Activated naive CD4-positive, alpha-beta T cell treated with anti-CD3 and anti-CD28 coated beads, Interleukin-2, amount 50 U/mL, for 72 hours (primary cell): ENCODE measurements at places on chromosomes 13 and 19.

DNA sequence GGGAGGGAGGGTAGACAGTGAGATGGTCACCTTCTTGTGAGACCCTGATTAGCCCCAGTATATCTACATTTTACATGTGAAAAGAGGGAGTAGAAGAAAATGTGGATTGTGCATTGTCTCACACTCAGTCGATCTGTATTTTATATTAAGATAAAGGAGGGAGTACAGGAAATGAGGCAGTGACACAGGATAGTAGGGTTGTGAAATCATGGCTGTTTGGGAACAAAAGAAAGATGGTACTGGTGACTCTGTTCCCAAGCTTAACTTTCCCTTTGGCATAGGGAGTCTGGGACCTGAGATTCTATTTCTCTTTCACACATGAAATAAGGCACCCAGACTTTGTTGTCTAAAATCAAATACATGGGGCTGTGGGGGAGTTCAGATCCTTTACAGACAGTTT is 194.7 kb downstream of the ABCC4 start:
- no peak for DNase-seq

DNA sequence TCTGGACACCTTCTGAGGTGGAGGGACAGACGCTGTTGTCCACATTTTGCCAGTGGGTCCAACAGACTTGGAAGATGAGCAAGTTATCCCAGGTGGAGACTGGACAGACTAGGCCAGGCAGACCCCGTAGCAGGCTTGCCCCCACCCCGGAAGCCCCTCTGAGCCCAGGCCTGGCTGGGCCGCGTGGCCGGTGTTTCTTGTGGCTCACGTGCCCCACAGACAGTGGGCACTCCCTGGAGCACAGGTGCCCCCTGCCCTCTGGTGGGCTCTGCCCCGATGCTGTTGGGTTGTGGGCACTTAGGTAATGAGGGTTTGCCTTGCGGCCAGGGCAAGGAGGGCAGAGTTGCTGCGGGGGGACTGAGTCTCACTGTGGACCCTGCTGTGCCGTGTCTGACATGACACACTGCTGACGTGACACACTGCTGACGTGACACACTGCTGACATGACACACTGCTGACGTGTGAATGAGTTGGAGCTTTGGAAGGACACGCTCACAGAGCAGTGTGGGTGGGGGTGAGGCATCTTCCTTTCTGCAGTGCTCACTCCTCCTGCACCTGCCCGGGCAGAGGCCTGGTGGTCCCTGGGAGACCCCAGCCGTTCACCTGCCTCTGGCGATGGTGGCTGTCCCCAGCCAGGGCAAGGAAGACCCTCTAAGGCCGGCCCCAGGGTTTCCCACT is 25.1 kb downstream of the DOT1L start:
- no peak for DNase-seq

DNA sequence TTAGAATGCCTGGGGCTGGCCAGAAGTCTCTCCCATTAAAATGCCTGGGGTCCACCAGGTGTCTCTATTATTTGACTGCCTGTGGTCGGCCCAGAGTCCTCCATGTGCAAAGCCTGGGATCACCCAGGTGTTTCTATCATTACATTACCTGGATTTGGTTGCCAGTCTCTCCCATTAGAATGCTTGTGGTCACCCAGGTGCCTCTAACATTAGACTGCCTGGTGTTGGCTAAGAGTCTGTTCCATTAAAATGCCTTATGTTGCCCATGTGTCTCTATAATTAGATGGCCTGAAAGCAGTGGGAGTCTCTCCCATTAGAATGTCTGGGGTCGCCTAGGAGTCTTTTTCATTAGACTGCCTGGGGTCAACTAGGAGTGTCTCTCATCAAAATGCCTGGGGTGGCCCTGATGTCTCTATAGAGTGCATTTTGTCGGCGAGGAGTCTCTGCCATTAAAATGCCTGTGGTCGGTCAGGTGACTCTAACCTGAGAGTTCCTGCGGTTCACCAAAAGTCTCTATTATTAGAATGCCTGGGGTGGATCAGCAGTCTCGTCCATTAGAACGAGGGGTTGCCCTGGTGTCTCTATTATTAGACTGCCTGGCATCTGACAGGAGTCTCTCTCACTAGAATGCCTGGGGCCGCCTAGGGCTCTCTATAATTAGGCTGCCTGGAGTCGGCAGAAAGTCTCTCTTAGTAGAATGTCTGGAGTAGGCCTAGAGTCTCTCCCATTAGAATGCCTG is 1540.5 kb downstream of the UQCRFS1 start:
- DNase-seq, result no peak

- no peak for DNase-seq
Observed at GRCh38 chr13:75021151-75021550, 460.8 kb downstream of the TBC1D4 start.

DNA sequence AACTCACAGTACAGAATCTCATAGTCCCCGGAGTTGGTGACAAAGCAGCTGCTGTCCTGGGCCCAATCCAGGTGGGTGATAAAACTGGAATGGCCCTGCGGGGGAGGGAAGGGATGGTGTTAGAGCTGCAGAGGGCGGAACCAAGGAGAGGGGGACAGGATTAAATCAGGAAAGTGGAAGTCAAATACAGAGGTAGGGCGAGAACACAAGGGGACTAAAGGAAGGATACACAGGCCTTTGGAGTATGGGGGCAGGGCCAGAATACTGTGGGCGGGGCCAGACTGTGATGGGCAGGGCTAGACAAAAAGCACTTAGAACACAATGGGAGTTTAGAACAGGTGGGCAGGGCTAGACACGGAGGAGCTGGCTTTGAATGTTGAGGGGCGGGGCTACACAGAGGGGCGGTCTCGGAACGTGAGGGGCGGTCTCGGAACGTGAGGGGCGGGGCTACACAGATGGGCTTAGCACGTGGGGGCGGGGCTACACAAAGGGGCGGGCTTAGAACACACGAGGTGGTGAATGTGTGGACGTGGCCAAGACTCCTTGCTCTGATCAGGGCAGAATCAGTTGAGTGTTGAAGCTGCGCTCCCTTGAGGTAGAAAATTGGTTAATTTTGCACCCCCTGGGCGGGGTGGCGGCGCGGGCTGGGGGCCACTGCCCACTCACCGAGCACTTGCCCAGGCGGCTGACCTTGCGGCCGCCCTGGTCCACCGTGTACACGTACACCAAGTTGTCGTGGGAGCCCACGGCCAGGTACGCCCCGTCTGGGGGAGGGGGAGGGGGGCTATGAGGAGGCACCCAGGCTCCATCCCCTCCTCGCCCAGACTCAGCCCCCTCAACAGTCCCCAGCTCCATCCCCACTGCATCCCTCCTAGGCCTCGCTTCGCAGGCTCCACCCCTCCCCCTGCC is 14.0 kb upstream of the GPR4 start:
- peak; percentile 82 for DNase-seq

DNA sequence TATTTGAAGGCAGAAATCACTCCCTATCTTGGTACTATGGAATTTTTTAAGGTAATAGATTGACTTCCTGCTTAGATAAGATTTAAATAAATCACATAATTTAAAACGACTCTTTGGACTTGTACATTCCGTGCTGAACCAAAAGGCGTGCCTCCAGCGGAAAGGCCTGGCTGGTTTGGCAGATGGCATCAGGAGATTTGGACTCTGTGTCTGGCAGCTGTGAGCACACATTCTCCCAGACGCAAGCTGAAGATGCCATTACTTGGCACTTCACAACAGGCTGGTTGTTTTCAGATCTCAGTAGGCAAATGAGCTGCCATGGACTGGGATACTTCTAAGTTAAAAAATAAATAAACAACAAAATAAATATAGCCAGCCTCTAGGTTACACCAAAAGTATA is 104.5 kb upstream of the SLC15A1 start:
- DNase-seq, result no peak

DNA sequence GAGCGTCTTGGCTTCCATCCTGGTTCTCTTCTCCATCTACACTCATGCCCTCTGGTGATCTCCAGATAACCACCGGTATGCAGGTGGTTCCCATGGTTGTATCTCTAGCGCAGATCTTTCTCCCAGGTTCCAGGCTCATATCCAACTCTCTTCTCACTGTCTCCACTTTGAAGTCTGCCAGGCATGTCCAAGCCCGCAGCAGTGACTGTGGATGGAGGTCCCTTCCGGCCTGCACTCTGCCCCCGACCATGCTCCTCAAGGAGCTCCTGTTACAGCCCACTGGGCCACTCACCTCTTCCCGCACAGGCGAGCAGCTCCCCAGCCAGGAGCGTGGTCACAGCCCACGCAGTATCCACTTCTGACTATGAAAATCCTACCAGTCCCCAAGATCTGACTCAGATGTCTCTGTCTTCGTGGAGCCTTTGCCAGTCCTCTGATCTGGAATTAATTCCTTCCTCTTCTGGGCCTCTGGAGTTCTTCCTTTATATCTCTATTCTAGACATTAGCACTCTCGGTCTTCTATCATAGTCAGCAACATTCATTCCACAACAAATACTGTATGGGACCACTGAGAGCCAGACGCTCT is 100.2 kb downstream of the TEX26 start:
- no peak for DNase-seq

DNA sequence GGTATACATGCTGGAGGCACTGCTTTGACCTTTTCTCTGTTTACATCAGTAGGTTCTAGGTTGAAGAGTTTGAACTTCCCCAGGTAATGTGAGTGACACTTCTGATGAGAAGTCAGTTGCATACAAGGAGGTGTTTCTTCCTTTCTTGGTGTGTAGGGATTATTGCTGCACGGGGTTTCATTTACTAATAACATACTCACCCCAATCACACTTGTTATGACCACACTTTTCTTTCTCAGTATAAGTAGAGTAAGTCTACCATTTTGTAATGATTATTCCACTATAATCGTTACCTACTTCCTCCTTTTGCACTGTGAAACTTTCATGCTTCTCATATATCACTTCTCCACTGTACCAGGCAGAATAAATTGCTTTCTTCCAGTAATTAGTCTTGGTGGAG is 138.0 kb downstream of the TNFSF13B start:
- no peak for DNase-seq

DNA sequence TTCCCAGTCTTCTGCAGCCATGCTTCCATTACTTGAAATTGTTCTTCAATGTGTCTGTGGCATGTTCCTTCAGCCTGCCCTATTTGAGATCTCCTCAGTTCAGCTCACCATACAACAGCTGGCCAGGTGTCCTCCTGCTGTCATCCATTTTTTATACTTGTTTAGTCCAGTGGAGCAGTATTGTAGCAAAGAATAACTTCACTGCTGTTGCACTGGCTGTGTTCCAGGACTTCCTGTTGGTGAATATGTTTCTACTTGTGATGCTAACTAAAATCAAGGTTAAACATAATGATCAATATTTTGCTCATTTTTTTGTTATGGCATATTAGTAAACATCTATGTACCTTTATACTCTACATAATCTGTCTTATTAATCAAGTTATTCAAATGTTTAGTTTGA is 1394.1 kb downstream of the PCDH9 start:
- DNase-seq, result no peak

DNA sequence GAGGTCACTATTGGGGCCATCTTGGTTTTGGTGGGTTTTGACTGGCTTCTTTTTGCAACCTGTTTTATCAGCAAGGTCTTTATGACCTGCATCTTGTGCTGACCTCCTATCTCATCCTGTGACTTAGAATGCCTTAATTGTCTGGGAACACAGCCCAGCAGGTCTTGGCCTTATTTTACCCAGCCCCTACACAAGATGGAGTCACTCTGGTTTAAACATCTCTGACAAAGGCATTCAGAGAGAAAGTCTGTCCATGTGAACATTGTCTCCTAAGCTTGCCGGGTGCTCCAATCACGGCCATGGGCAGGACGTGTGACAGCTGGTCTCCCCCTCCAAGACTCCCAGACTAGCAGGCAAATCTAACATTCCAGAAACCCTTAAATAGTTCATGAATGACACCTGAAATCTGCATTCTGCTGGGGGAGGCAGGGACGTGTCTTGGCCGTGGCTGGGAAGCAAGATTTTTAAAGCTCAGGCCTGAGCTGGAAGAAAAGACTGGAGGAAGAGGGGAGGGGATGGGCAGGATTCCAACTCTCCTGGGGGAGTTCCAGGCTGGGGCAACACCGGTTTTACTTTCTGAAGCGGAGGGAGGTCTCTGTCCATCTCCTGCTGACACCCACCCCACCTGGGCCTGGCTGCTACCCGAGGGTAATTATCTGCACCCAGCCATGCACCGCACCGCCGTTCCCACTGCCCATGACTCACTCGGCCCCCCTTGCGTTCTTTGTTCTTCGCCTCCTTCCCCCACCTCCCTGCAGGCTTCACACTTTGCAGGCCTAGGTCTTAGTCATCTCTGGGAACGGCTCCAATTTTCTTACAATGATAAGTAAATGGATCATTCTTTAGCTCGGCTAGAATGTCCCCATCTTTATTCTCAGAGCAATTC is 11.6 kb upstream of the OR1M1 start:
- no peak for DNase-seq

- DNase-seq, result peak; percentile 11
Observed at GRCh38 chr19:14686411-14686810, 3.4 kb upstream of the ZNF333 start.
